BE2C (cell line): ENCODE measurements at places on chromosomes 16 and 17.

DNA sequence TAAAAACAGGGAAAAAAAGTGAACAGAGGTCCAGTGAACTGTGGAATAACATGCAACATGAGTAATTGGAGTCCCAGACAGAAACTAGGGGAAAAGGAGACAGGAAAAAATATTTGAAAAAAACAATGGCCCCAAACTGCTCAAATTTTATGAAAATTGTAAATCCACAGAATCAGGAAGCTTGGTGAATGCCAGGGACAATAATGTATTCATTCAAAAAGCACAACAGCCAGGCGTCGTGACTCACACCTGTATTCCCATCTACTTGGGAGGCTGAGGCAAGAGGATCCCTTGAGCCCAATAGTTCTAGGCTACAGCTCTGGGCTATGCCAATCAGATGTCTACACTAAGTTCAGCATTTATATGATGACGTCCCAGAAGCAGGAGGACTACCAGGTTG lies 23.7 kb downstream of the NCOR1 start:
- DNase-seq: no peak

DNA sequence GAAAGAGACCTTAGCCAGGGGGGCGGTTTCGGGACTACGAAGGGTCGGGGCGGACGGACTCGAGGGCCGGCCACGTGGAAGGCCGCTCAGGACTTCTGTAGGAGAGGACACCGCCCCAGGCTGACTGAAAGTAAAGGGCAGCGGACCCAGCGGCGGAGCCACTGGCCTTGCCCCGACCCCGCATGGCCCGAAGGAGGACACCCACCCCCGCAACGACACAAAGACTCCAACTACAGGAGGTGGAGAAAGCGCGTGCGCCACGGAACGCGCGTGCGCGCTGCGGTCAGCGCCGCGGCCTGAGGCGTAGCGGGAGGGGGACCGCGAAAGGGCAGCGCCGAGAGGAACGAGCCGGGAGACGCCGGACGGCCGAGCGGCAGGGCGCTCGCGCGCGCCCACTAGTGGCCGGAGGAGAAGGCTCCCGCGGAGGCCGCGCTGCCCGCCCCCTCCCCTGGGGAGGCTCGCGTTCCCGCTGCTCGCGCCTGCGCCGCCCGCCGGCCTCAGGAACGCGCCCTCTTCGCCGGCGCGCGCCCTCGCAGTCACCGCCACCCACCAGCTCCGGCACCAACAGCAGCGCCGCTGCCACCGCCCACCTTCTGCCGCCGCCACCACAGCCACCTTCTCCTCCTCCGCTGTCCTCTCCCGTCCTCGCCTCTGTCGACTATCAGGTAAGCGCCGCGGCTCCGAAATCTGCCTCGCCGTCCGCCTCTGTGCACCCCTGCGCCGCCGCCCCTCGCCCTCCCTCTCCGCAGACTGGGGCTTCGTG lies at the start of gene MAPT:
MAPT (plus strand) TSS at position 533 of the 763 bp plus-strand sequence. CDS start 67,784 bp downstream, outside the sequence.
- DNase-seq: peak; percentile 94

- no peak for DNase-seq
These were observed 8.2 kb downstream of the COTL1 start for GRCh38 chr16:84609563-84610177.

DNA sequence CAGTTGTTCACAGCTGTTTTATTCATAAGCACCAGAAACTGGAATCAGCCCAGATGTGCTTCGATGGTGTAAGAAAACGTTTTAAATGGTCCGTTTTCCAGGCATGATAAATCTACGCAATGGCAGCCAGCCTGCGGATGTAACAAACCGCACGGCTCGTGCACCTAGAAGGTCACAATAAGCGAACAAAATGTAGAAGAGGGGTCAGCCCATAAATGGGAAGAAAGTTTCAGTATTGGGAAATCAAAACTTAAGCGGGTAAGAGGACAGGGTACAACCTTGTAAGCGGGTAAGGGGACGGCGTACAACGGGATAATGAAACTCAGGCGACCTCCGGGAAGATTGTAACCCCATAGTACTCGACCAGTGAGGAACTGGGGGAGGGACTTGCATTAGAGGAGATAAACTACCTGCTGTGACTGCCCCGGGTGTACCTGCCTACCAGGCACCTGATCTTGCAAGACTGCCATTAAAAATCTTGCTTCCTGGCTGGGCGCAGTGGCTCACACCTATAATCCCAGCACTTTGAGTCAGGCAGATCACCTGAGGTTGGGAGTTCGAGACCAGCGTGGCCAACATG lies 66.6 kb downstream of the ANKRD11 start:
- no peak for DNase-seq

GRCh38 chr16:10824111-10824893 lies 5.7 kb upstream of the TVP23A start:
- DNase-seq: no peak

DNA sequence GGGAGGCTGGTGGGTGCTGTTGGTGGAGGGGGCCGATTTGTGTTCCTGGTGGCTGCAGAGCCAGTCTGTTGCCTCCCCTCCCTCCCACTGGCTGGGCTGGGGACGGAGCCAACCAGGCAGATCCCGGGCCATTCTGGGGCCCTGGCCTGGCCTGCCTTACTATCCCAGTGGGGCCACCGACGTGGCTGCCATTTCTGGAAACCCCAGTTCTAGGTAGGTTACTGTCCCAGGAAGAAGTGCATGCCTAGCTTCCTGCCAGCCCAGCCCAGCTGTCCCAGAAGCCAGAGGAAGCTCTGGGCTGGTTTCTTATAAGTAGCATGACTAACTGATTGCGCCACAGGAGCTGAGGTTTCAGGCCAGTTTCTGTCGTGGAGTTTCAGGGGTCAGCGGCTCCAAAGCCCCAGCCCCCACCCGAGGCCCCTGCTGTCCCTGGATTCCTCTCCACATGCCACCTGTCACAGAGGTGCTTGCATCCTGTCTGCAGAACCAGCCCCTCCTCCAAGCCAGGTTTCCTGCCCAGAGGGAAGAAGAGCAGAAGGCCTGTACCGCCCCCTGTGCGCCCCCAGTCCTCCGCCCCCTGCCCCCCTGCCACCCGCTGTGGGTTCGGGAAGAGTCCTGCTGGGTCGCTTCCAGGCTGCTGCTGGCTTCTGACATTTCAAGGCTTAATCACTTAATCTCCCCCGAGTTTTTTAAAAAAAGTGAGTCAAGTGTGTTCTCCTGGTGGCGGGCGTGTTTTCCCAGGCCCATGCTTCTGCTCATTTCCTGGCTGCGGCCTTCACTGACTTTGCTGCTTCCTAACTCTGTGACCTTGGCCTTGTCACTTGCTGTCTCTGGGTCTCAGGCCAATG lies 13.2 kb downstream of the IL4R start:
- no peak for DNase-seq

DNA sequence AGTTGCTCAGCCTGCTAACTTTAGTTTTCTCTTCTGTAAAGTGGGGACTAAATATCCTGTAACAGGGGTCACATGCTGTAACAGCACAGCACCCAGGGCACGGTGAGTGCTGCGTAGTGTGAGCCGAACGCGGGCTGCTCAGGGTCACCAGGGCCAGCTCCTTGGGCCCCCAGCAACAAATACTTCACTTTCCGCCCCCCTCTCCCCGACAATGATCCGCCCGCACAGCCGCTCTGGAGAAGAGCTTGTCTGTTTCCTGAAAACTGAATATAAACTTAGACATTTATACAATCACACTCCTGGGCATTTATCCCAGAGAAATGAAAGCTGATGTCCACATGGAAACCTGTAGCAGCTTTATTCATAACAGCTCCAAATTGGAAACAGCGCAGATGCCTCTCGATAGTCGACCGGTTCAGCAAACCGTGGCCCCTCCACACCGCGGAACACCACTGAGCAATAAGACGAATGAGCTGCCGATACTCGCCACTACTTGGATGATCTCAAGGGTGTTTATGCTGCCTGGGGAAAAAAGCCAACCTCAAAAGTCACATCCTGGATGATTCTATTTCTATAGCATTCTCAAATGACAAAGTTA lies 267.2 kb downstream of the PARN start:
- no peak for DNase-seq

DNA sequence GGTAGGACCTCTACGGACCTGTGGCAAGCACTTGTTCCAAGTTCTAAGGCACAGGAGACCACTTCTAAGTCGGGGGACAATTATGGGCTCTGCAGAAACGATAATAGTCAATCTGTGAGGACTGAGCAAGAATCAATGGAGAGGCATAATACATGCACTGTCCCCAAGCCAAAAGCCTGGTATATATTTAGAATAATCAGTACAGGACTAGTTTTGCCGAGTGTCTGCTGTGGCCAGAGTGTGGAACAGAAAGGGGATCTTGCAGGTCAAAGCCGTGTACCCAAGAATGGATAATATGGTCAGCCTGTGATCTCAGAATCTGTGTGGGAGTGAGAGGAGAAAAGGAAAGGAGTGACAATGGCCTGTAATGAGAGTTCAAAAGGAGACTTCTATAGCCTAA lies 80.2 kb upstream of the GNAO1 start:
- DNase-seq: no peak

GRCh38 chr17:7884581-7885366 lies 3.8 kb upstream of the CHD3 start:
- no peak for DNase-seq

DNA sequence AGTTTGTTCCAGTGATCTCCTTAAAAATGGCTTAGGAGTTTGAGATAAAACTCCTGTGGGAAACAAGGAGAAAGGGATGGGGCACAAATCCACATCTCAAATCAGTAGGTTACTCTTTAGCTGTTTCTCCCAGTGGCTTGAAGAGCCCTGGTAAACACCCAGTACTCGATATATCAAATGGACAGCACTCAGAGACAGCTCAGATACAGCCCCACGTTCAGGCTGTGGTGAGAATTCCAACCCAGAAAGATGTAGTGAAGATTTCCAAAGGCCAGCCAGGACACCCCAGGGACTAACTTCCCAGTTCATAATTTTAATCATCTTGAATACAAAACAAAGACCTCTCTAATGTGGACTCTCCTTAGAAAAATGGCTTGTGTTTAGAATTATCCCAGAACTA lies 6.4 kb upstream of the VEZF1 start:
- no peak for DNase-seq

DNA sequence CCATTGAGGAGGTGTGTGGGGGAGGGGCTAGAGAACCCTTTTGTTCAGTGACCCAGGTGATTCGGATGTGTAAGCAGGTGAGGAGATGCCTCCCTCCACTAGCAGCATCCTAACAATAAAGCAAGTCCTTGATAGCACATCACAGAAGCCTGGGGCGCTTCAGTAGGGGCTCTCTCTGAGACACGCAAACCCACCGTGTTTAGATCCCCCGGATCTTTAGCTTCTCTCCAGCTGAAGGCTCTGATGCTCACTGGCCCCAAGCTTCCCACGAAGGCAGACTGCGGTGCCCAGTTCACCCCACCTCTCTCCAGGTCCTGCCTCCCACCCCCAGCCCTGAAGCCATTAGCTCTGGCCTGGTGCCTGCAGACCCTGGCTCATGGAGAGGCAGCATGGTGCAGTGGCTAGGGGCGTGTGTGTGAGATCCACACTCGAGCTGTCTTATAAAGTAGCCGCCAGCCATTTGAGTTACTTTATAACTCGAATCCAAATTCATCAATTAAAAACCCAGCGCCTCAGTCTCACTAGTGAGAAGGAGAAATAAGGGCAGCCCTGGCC lies 204.7 kb upstream of the TNRC6C start:
- no peak for DNase-seq

DNA sequence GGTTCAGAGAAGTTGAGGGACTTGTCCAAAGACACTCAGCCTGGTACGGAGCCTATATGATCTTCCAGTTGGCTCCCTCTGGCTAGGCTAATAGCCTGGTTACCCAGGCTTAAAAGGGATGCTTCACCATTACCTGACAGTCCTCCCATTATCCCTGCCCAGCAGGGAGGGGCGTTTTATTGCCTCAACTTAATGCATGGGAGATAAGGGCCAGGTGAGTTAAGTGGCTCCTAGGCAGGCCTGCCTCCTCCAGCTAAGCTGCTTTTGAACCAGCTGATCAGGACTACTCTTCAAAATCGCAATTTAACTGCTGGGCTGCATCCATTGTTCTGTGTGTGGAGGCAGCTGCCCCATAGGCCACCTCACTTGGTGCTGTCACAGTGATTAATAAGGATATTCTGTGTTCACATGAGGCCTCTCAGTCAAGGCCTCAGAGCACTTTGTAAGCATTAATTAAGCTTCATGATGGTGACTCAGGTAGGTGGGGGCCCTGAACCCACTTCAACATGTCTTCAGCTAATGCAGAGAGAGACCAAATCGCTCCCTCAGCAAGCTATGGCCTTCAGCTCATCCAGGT lies 27.9 kb downstream of the SMPD3 start:
- no peak for DNase-seq

DNA sequence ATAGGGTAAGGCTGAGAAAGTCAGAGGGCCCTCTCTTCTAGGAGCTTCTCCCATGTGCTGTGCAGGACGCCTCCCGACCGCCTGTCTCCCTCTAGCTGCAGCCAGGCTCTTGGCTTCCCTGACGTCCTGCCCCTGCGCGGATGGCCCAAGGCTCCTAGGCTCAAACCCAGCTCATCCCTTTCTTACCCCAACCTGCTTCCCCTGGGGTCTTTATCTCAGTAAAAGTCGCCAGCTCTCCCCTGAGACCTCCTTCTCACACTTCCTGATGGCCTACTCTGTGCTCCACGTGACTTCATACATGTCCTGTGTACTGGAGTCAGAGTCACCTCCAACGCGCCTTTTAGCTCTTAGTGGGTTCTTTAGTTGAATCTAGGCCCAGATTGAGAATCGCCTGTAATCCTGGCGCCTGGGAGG lies 1.1 kb upstream of the ZNF747 start:
- peak; percentile 57 for DNase-seq

DNA sequence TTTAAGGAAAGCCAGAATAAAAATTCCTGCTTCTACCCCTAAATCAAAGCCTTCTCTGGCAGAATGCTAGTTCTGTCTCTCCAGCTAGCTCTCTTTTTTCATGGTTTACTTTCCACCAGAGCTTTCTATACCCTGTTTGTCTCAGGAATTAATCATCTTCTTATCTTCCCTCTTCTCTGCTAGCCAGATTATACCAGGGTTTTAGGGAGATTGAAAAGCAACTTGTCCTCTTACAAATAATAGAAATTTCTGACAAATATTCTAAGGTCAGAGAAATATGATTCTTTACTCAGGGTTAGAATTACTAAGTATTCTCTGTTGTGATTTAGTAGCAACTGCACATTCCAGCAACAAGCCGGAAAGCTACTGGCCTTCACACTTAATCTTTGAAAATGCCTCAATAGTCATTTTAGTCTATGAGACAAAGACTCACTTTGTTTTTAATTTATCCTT lies 166.4 kb downstream of the TANC2 start:
- no peak for DNase-seq

GRCh38 chr16:48936811-48937210 lies 326.8 kb upstream of the N4BP1 start:
- DNase-seq: no peak

DNA sequence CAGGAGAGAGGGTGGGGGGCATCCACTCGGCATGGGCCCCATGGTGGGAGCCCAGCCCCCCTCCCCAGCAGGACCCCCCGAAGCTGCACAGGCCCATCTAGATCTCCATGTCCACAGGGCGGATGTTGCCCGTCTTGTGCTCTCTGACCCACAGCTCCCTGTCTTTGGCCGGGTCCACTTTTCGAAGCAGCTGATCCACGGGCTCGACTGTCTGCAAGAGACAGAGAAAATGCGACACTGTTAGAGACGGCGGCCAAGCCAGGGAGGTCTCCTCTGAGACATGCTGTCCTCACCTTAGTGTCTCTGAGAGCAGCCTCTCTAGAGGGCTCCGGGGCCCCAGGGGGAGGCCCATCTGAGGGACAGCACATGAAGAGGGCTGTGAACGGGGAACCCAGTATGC lies 12.1 kb upstream of the RCVRN start:
- no peak for DNase-seq

GRCh38 chr16:54633943-54634362 lies 296.7 kb upstream of the IRX5 start:
- DNase-seq: peak; percentile 47

- no peak for DNase-seq
These were observed 67.1 kb upstream of the NLK start for GRCh38 chr17:27975146-27976011.
